ENCODE measurements at places on chromosomes 3 and 15.

DNA sequence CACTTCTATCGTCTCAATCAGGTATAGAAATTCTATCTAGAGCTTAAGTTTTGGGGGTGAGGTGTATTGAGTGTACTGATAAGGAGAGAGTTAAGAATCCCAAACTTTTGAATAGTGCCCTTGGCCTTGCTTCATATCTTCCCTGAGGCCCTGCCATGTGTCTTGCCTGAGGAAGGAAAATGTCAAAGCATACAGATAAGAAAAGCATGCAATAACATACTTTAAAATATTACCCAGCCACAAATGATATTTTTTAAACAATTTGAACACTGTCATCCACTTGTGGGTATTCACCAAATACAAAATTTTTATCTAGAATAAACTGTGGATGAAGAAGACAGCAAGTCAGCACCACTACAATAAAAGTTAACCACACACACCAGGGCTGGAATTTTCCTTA, 631.0 kb upstream of the ALCAM start:
- no peak for DNase-seq

DNA sequence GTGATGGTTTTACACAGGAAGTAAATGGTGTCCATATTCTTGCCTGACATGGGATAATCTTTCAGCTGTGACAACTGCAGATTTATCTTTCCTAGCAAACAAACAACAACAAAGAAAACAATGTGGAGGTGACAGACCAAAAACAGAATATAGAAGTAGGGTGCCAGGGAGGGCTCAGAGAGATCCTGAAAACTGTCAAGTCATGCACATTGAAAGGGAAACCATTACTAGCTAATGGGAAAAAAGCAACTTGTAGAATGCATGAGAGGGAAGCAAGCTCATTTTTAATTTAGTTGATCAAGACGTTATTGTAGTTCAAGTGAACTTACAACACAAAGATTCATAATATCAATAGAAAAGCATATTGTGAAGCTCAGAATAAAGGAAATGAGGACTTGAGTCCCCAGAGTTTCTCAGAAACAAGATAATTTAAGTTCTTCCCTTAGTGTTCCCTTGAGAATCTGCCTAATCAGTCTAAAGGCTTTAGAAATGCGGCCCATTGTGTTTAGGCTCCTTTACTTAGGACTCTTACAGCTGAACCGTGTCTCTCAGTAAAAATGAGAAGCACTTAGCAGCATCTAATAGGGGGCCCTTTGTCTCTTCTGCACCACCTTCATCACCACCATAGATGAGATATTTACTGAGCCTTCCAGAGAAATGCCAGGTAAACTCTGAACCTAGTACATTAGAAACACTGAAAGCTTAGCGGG, 115.6 kb upstream of the CADPS start:
- no peak for DNase-seq

DNA sequence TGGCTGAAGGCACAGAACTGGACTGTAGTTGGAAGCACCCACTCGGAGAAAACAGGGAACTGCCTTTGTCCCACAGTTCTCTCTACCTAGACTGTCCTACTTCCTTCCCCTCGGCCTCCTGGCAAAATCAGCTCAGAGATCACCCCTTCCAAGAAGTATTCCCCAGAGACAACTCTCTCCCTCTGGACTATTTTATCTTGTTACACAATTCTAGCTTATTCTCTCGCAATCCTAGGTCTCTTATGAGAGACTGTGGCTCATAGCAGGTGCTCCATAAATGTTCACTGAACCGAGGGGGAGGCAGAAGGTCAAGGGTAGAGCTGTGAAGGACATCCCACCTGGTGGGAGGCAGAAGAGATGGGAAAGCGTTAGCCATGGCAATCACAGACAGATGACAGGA, 10.6 kb downstream of the HEG1 start:
- DNase-seq: no peak

GRCh38 chr3:5186089-5186857, 1.2 kb upstream of the EDEM1 start:
- peak; percentile 7 for DNase-seq

GRCh38 chr15:34341381-34342212, 1.3 kb downstream of the NOP10 start:
- no peak for DNase-seq

- no peak for DNase-seq
These were observed 124.3 kb downstream of the BDH1 start for GRCh38 chr3:197431346-197431910.

DNA sequence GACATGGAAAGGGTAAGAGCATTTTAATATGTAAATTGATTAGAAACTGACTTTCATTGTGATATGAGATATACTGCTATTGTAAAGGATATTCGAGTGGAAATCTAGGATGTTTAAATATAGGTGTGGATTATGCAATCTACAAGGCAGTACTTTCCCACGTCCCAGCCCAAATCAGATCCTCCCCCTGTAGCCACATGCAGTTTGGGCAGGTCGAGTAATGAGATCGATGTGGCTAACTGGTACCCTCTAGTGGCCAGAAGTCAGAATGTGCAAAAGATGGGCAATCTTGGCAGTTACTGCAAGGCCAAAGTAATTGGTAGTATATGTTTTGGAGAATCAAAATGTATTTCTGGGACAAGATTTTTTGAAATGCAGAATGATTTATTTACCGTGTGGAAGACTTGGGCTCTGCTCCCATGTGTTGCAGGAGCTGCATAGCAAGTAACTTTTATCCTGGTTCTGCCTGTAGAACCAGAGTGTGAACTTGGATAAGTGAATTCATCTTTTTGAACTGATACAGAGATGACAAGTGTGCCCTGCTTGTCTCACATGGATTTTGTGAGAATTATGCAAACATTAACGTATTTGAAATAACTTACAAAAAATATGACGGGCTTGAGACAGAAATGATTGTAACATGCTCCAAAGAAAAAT, 94.5 kb upstream of the ADAMTSL3 start:
- peak; percentile 54 for DNase-seq

- DNase-seq: no peak
These were observed 16.4 kb downstream of the CHST13 start for GRCh38 chr3:126540342-126540849.

DNA sequence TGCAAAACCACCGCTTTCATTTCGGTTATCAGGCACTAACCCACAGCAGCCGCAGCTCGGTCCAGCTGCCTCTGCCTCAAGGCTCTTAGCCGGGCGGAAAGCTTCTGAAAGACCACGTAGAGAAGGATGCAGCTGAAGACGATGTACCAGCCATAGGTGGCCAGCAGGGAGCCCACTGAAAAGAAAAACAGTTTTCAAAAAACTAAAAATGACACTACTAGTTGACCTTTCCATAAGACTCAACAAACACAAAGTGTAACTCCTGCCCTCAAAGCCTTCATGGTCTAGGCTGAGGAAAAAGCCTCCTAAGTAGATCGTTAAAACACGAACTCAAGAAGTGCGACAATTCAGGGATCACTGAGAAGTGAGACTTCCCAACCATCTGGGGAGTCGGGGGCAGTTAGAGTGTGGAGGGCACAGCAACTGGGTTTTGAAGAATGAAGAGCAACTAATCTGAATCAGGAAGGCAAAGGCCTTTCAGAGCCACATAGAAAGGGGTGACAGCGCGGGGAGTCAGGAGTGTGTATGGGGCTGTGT, 716 bp downstream of the SELENOS start:
- DNase-seq: no peak

GRCh38 chr15:66110864-66111263, 142.7 kb downstream of the MEGF11 start:
- no peak for DNase-seq

DNA sequence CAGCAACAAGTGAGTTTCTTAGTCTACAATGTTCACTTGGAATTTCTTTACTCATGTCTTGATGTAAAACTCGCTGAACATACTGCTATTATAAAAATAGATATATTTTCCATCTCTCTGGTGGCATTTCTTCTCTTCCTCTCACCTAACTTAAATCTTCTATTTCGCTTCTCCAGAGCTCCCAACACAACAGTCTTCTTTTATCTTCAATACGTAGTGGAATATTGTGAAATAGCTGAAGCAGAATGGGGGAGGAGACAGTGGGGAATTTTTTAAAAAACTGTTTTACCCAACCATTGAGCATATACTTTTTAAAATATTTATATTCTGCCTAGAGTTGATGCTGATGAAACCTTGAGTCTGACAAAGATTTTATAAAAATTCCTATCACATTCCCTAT, 548.5 kb downstream of the RBMS3 start:
- no peak for DNase-seq

GRCh38 chr3:46907271-46907670, 29.8 kb downstream of the PTH1R start:
- no peak for DNase-seq

DNA sequence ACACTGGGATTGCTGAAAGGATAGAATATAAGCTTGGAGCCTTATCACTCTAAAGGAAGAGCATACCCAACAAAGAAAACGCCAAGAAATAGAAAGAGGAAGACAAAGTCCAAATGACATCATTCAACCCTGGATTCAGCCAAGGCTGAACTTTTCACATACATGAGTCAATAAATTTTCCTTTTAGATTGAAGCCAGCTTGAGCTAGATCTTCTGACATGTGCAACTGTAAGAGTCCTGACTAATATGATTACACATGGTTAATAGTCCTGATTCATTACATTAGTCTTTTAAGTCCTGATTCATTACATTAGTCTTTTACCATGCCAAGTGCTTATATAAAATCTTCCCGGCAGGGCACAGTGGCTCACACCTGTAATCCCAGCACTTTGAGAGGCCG, 13.6 kb upstream of the DENND6A start:
- no peak for DNase-seq

GRCh38 chr3:172666873-172667694, 43.8 kb downstream of the NCEH1 start:
- DNase-seq: peak; percentile 65

GRCh38 chr3:70471464-70472342, 159.3 kb upstream of the MDFIC2 start:
- no peak for DNase-seq

- no peak for DNase-seq
These were observed 3.9 kb downstream of the CILP start for GRCh38 chr15:65207280-65207840.

GRCh38 chr3:154778057-154778456, 302.1 kb upstream of the MME start:
- DNase-seq: no peak

DNA sequence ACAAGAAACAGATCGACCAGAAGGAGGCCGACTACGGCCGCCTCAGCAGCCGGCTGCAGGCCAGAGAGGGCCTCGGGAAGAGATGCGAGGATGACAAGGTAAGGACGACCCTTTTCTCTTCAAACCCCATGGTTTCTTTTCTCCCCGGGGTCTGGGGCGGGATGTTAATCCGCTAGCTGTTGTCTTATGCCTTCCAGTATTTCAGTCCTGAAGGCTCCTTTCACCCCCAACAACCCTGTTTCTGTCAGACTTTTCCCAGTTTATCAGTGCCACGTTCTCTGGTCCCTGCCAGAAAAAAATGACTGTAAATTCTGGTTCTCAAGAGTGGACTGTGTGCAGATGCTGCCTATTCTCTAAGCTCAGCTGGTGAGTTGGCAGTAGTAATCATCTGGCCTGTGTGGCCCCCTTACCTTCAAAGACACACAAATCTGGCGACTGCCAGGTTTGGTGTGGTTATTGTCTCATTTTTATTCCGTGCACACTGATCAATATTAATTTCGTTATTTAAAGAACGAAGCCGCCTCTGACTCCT, 806 bp downstream of the GOLM2 start:
- no peak for DNase-seq

DNA sequence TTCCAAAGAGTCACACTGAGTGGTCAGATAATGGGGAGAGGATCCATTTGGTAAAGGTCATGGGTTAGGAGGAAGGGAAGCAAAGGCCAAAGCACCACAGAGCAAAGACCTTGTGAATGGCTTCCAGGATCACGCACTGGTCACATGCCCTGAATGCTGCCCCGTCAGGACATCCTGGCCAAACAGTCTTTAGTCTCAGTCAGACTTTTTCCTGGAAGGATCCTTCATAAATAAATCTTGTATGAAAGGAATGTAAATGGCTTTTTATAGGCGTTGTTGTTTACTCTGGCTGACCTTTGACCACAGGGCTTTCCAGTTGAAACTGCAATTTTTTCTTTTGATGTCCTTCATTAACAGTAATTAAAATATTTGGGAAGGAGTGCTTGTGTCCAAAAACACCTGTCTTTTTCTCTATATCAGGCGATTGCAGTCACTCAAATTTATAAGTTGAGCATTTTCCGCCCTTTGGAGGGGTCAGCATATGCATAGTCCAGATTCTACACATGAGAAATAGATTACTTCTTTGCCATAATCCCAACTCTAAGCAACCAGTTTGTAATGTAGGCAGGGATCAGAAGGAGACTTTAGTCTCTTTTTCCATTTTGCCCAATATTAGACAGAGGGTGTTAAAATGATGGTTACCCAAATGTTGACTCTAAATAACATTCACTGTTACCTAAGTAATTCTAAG, 48.4 kb downstream of the CHAC1 start:
- DNase-seq: no peak

- DNase-seq: no peak
These were observed 61.3 kb downstream of the ERC2 start for GRCh38 chr3:56406826-56407515.

GRCh38 chr15:98764291-98764690, 116.0 kb downstream of the IGF1R start:
- DNase-seq: no peak

- DNase-seq: no peak
These were observed 34.0 kb upstream of the CILP start for GRCh38 chr15:65245096-65245856.

DNA sequence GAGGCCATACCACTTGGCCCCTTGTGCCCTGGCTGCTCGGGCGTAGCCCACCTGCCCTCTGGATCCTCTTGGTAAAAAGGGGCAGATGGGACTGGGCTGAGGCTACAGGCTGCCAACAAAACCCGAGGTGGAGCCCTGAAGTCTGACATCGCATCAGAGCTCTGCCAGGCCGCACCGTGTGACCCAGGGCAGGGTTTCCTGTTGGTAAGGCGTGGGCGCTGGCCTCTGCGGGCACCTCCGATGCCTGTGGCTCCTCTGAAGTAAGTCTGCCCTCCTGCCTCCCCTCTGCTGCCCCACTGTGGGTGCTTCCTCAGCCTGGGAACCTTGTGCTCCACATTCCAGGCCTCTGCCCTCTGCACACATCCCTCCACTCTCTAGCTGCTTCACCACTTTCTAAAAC, 8.9 kb downstream of the CHDH start:
- no peak for DNase-seq

DNA sequence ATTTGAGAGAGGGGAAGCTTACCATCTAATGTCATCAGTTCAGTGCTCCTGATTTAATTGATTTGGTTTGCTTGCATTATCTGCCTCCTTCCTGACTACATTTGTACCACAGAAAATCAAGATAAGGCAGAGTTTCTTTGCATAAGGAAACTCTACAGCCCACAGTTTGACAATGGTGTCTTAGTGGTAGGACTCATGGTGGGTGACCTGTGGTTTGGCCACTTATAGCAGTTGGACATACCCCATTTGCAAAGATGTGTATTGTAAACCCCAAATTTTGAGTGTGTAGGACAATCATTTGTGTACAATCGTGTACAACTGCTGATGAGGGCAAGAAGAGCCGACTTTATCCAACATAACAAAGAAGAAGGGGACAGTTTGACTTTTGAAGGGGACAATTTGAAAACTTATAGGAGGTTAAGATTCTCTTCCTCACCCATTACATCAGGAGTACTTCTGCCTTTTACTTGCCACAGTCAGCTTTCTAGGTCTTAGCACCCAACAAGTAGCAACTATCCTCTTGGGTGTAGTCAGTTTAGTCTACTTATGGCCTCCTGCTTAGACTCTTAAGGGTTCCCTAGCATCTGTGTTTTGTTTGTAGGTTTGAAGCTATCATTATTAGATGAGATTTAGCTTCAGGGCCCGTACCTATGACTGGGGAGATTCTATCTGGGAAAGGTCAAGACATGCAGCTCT, 6.2 kb downstream of the TGFBR2 start:
- no peak for DNase-seq

All from C1 segment of cervical spinal cord (tissue), 14 donors.